ENCODE measurements at places on chromosomes 4 and X.

GRCh38 chrX:11458170-11458569 is 165.0 kb downstream of the AMELX start:
- no peak for DNase-seq

- DNase-seq: no peak
Measured at GRCh38 chr4:71553605-71554004, 214.8 kb downstream of the SLC4A4 start.

DNA sequence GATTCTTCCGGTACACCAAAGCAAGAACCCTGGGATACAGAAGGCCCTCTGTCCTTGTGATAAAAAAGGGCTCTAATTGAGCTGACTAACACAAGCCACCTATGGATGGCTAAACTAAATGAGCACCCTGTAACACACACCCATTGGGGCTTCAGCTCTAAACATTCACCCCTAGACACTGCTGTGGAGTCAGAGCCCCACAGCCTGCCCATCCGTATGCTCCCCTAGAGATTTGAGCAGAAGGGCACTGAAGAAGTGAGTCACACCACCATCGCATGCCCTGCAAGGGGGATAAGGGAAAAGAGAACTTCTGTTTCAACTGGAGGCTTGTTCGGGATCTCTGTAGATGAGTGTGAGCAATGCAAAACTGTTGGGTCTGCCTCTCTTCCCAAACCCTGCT is 545.2 kb downstream of the KCTD8 start:
- no peak for DNase-seq

DNA sequence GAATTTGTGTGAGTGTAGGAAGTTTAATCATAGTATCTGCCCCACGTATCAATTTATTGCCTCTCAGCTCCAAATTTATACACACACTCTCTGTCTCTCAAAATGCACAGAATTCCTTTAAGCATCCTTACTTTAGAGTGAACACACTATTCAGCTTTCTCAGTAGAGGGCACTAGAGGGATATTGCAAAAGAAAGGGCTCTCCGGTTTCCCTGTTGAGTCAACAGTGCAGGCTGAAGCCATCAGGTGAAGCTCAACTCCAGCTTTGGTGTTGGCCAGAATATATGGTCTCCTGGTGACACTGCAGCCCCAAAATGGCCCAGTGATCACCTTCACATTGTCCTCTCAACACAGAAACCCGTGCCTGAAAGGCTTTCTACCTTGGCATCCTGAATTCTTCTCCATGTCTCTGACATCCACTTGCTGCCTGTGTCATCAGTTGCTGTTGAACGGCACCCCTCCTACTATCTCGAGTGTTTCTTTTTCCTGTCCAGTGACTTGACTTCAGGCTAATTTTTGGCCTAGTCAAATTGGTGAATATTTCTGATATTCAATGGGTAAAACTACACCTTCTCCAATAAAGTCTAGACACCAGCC is 670.5 kb downstream of the GABRG1 start:
- peak; percentile 3 for DNase-seq

- no peak for DNase-seq
Measured at GRCh38 chr4:147828331-147828905, 96.5 kb downstream of the ARHGAP10 start.

GRCh38 chr4:148962539-148963290 is 520.5 kb upstream of the NR3C2 start:
- DNase-seq: no peak

DNA sequence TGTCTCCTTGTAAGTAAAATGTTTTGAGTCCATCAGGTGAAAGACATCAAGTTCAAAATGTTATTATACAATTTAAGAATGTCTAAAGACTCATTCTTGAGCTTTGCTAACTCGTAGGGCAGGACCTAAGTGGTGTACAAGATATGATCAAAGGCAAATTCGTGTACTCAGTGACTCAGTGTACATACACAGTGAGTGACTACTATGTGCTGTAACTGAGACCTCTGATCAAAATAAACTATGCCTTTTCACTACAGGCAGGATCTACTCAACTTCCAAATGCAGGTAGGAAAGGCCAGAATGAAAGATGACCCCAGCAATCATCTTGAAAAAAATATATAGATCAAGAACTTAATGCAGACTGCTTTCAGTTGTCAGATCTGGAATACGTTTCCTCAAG is 49.9 kb downstream of the ADGRG2 start:
- no peak for DNase-seq

- no peak for DNase-seq
Measured at GRCh38 chrX:12962041-12962504, 12.8 kb upstream of the TMSB4X start.

DNA sequence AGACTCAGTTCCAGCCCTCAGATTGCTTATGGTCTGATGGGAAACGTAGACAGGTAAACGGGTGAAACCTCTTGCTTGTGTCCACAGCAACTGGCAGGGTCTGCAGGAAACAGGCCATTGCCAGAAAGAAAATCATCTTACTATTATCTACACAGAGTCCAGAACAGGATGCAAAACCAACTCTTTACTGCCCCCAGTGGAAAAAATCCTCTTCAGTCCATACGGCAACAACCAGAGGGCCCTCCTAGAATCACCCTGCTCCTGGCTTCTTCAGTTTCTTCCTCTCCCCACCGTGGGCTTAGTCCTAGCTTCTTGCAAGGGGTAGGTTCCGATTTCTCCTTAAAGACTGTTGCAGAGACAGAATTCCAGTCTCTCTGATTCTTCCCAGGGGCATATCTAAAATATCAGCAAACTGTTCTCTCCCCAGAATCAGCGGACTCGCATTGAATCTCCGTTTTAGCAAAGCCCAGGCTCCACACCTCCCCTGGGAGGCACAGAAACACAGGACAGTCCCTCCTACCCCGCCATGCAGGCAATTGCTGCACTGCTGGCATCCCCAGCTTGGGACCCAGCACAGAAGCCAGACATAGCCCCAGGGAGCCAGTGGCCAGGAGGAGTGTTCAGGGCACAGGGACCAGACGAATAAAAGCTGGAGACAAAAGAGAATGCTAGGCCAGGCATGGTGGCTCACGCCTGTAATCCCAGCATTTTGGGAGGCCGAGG is 41.0 kb upstream of the SH3RF1 start:
- peak; percentile 12 for DNase-seq

DNA sequence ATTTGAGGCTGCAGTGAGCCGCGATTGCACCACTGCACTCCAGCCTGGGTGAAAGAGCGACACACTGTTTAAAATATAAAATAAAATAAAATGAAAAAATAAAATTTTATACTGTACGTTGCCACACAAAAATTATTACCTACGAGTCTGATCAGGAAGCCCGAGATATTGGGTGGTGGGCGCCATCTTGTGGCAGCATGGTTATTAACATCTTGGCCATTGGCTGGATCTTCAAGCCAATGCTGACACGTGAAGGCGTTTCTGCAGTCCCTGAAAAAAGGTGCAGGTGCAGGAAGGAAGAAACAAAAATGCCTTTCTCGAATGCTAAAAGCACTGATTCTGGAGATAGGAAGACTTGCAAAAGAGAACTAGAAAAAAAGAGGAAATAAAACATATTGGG is 4.9 kb upstream of the TLR8 start:
- DNase-seq: peak; percentile 76

GRCh38 chr4:26858035-26858918 is 2.4 kb upstream of the STIM2 start:
- DNase-seq: no peak

DNA sequence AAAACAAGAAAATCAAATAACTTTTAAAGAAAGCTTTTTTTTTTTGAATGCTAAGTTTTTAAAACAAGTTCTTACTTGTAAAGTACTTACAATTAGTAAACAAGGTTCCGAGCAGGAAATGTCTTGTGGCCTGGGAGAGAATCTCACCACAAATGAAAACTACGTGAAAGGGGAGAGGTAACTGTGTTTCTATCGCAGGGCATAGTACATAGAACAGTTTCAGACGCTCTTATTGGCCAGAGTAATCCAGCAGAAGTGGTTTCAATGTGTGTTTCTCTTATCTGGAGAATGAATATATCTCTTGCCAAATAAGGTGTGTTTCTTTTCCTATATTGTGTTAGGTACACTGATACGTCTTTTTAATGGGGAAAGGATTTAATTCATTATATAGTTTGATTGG is at the start of gene PLAC8:
PLAC8 (minus strand) TSS at position 154 of the 400 bp plus-strand sequence. CDS start 6,808 bp downstream, outside the sequence.
- DNase-seq: peak; percentile 63

DNA sequence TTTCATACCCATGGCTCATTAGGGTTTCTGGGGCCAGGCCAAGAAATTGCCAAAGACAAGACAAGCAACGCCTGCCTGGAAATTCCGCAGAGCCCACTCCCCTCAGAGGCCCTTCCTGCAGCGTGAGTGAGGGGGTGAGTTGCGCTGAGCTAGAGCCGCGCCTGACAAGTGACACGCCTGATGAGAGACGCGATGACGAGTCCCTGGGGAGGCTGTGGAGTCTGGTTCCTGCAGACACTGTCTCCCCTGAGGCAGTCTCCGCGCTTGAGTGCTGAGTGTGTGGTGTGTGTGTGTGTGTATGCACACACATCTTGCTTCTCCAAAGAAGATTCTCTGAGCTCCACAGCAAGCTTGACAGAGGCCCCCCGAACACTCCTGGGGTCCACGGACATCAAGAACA is 269.8 kb downstream of the BCOR start:
- DNase-seq: no peak

GRCh38 chr4:142940425-142941330 is 94.6 kb upstream of the INPP4B start:
- no peak for DNase-seq

DNA sequence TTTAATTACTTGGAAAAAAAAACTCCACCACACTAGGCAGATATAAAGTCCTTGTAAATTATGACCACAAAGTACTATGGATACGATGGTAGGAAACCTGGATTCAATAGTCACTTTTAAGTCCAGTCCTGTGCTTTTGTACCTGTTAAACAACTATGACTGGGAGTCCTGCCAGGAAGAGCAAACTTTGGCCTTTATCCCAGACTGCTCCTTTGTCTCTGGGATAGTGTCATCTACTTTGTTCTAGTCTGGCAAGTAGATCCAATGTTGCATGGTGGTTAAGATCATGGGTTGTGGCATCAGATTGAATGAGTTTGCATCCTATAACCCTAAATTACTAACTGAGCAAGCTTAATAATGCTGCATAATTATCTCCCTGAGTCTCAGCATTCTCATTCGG is 175.3 kb upstream of the FGF13 start:
- DNase-seq: no peak

DNA sequence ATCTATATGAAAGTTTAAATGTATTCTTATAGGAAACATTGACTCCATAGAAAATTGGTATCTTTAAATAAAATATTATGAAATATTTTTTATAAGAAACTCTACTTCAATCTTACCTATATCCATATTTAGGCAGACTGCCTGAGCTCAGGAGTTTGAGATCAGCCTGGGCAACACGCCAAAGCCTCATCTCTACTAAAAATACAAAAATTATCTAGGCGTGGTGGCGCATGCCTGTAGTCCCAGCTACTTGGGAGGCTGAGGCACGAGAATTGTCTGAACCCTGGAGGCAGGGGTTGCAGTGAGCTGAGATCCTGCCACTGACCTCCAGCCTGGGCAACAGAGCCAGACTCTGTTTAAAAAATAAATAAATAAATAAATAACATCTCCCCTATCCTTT is 47.5 kb downstream of the PABPC4L start:
- no peak for DNase-seq

DNA sequence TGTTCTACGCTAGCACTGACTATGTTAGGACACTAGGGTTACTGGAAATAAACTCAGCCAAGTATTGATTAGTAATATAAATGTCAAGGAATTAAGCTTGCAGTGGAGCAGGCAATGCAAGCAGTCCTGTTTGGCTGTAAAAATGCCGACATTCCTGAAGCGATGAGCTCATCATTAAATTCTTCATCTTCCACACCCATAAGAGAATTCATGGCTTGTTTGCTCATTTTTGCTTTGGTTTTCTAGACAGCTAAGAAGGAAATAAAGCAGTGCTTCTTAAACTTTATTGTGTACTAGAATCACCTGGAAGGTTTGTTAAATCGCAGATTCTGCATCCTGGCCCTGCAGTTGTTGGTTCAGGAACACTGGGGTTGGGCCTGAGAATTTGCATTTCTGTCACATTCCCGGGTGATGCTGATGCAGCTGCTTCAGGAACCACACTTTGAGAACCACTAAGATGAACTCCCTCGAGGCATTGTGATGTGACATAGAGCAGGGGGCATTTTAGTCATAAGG is 17.8 kb downstream of the ANXA3 start:
- no peak for DNase-seq

GRCh38 chr4:10781805-10782204 is 97.2 kb upstream of the CLNK start:
- no peak for DNase-seq

DNA sequence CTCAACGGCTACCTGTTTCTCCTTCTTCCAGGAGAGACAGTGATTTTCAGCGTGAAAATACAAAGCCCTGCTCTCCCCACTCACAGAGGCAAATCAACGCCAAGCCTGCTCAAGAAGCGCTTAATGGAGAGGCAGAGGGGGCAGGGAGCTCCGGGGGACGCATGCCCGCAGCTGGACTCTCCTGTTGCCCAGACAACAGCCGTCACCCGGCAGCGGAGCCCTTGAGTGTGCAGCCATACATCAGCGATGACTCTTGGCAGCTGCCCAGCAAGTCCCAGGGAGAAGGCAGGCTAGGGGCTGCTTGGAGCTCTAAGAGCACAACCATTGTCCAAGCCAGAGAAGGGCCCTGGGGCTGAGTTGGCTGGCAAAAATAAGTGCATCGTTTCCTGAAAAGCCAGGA is 71.0 kb upstream of the AFAP1 start:
- DNase-seq: no peak

DNA sequence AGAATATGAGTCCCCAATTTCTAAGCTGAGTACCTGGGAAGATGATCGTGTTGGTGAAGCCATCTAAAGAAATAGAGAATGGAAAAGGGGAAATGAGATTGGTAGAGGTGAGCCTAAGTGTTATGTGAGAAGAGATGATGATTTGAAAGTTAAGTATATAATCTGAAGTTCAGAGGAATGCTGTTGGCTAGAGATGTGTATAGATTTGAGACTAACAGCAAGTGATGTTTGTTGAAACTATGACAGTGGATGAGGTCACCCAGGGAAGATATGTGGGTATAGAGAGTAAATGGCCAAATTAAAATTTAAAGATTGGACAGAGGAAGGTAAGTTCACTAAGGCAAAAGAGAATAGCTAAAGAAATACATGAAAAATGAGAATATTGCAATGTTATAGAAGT is 324.2 kb downstream of the MAPK10 start:
- no peak for DNase-seq

DNA sequence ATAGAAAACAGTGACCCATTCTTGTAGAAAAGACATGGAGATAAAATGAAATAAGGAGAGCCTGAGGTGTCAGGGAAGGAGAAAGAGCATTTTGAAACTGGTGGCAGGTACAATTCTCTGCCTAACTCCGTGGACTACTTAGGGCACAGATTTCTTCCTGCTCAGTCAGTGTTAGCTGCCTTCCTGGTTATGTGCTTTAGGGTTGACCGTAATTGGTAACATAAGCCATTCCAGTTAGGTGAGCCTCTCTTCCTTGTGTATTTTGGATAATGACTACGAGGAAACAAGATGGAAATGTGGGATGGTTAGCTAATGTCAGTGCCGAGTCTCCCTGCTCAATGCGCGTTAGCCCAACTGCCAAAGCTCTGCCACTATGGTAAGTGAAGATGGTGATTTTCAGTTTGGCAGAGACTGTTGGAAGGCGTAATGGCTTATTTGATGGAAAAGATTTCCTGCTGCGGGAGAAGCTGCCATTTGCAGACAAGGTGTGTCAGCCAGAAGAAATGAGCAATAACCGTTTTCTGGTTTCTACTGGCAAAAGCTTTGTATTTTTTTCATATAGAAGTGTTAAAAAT is 174.1 kb downstream of the CBR4 start:
- no peak for DNase-seq

GRCh38 chr4:37245391-37245954 is 930 bp downstream of the NWD2 start:
- no peak for DNase-seq

All from activated CD4-positive, alpha-beta T cell treated with anti-CD3 and anti-CD28 coated beads, Interleukin-2, Interleukin-6, amounts not matched to agents 100 ng/mL and 50 ng/mL, durations not matched to agents 16 hours and 8 hours (primary cell).